T-cell (primary cell): ENCODE measurements at places on chromosomes 4 and X.
A peak's percentile ranks its signal among the peaks of the same experiment; 100 is the strongest.

DNA sequence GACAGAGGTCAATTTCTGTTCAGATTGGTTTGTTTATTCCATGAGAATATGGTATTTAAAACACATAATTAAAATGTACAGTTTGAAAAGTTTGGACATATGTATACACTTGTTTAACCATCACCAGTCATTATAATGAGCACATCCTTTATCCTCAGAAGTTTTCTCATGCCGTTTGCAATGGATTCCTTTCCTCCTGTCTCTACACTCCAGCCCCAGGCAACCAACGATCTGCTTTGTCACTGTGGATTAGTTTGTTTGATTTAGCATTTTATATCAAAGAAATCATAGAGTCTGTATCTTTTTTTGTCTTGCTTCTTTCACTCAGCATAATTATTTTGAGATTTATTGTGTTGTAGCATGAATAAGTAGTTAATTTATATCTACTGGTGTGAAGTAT lies 243.0 kb upstream of the TRAM1L1 start:
- no peaks in the 10 kb centered on the region for H3K4me1 ChIP-seq
- DNase-seq = no peak
- no peaks in the 10 kb centered on the region for H3K36me3 ChIP-seq
- no peak overlapping the region for H3K4me3 ChIP-seq
- H3K27ac ChIP-seq = no peak overlapping the region

GRCh38 chr4:174538123-174538875 lies 16.0 kb upstream of the HPGD start:
- H3K36me3 ChIP-seq = no peaks in the 10 kb centered on the region
- H3K4me1 ChIP-seq = no peaks in the 10 kb centered on the region
- no peak overlapping the region for H3K27ac ChIP-seq
- DNase-seq = no peak

- no peaks in the 10 kb centered on the region for H3K4me1 ChIP-seq
- H3K36me3 ChIP-seq = no peaks in the 10 kb centered on the region
- no peak for DNase-seq
- peak overlapping the region; percentile 49 for H3K4me3 ChIP-seq
- H3K27me3 ChIP-seq = peaks cover 27% of the 10 kb centered on the region
- no peak overlapping the region for H3K27ac ChIP-seq
These were observed 276.6 kb downstream of the BCOR start for GRCh38 chrX:39820938-39821708.

- no peak overlapping the region for H3K27ac ChIP-seq
- no peak overlapping the region for H3K4me3 ChIP-seq
- no peaks in the 10 kb centered on the region for H3K36me3 ChIP-seq
- peaks cover 16% of the 10 kb centered on the region for H3K27me3 ChIP-seq
- H3K4me1 ChIP-seq = no peaks in the 10 kb centered on the region
- DNase-seq = no peak
These were observed 14.5 kb downstream of the FHDC1 start for GRCh38 chr4:152950402-152951274.

- H3K27ac ChIP-seq = no peak overlapping the region
- no peaks in the 10 kb centered on the region for H3K27me3 ChIP-seq
- H3K4me3 ChIP-seq = no peak overlapping the region
These were observed 83.7 kb downstream of the NAT8L start for GRCh38 chr4:2142630-2143427.

DNA sequence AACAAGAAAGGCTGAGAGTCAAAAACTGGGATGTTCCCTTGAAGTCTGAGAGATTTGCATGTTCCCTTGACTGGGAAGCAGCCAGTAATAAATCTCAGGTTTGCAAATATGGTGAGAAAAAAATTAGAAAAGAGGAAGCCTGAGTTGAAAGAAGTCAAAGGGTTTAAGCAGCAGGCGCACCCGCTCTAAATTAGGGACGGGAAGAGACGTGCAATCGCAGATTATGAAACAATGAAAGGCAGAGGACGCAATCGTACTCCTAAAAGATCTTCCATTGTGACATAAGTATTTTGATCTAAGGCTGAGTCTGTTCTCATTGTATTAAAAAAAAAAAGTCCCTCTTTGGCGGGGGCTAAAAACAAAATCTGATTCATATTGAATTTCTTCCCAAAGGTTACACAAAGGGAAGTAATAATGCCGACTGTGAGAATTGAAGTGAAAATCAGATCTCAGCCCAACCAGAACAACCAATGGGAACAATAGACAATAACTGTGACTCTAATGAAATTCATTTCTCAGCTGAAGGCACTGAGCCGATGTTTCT lies 28.2 kb downstream of the SAT1 start:
- H3K27me3 ChIP-seq = no peaks in the 10 kb centered on the region
- H3K36me3 ChIP-seq = no peaks in the 10 kb centered on the region
- DNase-seq = no peak
- no peak overlapping the region for H3K27ac ChIP-seq

- no peaks in the 10 kb centered on the region for H3K4me1 ChIP-seq
- H3K4me3 ChIP-seq = no peak overlapping the region
- no peak for DNase-seq
- no peak overlapping the region for H3K27ac ChIP-seq
- no peaks in the 10 kb centered on the region for H3K36me3 ChIP-seq
These were observed 599.6 kb upstream of the KLHL4 start for GRCh38 chrX:86917959-86918358.

- no peak overlapping the region for H3K27ac ChIP-seq
- H3K4me3 ChIP-seq = no peak overlapping the region
- DNase-seq = no peak
- H3K27me3 ChIP-seq = no peaks in the 10 kb centered on the region
- H3K4me1 ChIP-seq = no peaks in the 10 kb centered on the region
- no peaks in the 10 kb centered on the region for H3K36me3 ChIP-seq
These were observed 237.4 kb downstream of the SPANXN1 start for GRCh38 chrX:145484740-145485139.

DNA sequence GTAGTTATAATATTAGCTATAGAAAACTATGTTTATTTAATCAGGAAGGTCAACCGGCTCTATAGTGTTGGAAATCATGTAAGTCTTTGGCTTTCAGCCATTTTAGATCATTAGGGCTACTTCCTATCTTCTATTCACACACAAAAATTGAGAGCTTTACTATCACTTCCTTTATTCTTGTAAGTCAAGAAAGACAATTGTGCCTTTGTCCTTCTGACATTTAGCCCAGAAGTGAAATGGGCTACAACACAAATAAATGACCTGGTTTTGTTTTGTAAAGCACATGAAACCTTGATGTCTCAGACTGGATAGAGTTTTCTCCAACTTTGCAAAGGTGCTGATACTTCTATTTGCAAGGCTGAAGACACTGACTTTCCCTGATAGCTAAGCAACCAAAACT lies 122.4 kb upstream of the ACSL4 start:
- no peaks in the 10 kb centered on the region for H3K27me3 ChIP-seq
- no peaks in the 10 kb centered on the region for H3K36me3 ChIP-seq
- H3K4me1 ChIP-seq = no peaks in the 10 kb centered on the region
- no peak overlapping the region for H3K4me3 ChIP-seq
- no peak for DNase-seq

- H3K36me3 ChIP-seq = no peaks in the 10 kb centered on the region
- H3K4me3 ChIP-seq = no peak overlapping the region
- H3K4me1 ChIP-seq = peaks cover 41% of the 10 kb centered on the region
- no peaks in the 10 kb centered on the region for H3K27me3 ChIP-seq
- no peak for DNase-seq
- peak overlapping the region; percentile 47 for H3K27ac ChIP-seq
These were observed 4.8 kb upstream of the KIAA0232 start for GRCh38 chr4:6777636-6778281.

- H3K4me3 ChIP-seq = no peak overlapping the region
- no peaks in the 10 kb centered on the region for H3K36me3 ChIP-seq
These were observed 54.5 kb downstream of the CAMK2D start for GRCh38 chr4:113707048-113707447.

- H3K4me3 ChIP-seq = no peak overlapping the region
- peaks cover 11% of the 10 kb centered on the region for H3K27me3 ChIP-seq
- H3K36me3 ChIP-seq = no peaks in the 10 kb centered on the region
- H3K27ac ChIP-seq = no peak overlapping the region
These were observed 61.8 kb downstream of the C4orf50 start for GRCh38 chr4:5956285-5957021.

- H3K27me3 ChIP-seq = no peaks in the 10 kb centered on the region
- no peak for DNase-seq
- no peak overlapping the region for H3K27ac ChIP-seq
- no peaks in the 10 kb centered on the region for H3K4me1 ChIP-seq
- no peak overlapping the region for H3K4me3 ChIP-seq
- H3K36me3 ChIP-seq = no peaks in the 10 kb centered on the region
These were observed 9.4 kb downstream of the INTU start for GRCh38 chr4:127642169-127642568.

DNA sequence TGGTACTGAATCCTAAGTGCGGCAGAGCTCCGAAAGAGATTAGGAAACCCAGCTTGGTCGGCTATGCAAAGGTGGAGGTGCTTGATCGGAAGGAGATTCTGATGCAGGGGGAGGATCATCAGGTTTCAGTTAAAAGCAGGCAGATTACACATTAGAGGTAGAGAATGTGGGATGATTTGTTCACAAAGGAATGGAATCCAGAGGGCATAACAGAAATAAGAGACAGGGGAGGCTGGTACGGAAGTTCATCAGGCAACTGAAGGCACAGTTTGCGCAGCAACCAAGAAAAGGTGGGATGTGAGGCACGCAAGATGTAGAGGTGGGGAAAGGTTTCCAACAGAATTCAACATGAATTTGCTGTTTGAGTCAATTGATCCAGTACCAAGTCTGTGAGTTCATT lies 424 bp upstream of the ZNF330 start:
- H3K4me1 ChIP-seq = peaks cover 17% of the 10 kb centered on the region
- DNase-seq = no peak
- peak overlapping the region; percentile 99 for H3K4me3 ChIP-seq
- H3K27me3 ChIP-seq = no peaks in the 10 kb centered on the region

GRCh38 chr4:108820492-108821350 lies 57.9 kb upstream of the ETNPPL start:
- H3K27me3 ChIP-seq = no peaks in the 10 kb centered on the region
- no peak overlapping the region for H3K27ac ChIP-seq
- no peaks in the 10 kb centered on the region for H3K4me1 ChIP-seq
- no peak overlapping the region for H3K4me3 ChIP-seq

DNA sequence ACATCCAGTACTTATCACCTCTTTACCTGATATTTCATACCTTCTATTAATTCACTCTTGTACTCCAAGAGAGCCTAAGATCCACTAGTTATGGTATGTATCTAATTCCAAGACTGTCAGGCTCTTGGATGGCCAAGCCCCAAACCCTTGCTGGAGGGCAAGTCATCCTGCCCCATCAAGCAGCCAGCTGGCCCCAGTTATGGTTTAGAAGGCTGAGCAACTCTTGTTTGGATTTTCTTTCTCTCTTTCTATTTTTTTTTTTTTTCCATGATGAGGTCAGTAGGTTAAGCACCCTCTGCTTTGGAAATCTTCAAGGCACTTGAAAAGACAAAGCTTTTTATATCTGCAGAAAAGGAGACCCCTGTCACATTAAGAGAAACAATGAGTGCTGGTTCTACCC lies 10.9 kb upstream of the FGF16 start:
- H3K4me1 ChIP-seq = no peaks in the 10 kb centered on the region
- no peak overlapping the region for H3K27ac ChIP-seq
- H3K36me3 ChIP-seq = no peaks in the 10 kb centered on the region
- DNase-seq = no peak
- H3K27me3 ChIP-seq = no peaks in the 10 kb centered on the region
- H3K4me3 ChIP-seq = no peak overlapping the region

DNA sequence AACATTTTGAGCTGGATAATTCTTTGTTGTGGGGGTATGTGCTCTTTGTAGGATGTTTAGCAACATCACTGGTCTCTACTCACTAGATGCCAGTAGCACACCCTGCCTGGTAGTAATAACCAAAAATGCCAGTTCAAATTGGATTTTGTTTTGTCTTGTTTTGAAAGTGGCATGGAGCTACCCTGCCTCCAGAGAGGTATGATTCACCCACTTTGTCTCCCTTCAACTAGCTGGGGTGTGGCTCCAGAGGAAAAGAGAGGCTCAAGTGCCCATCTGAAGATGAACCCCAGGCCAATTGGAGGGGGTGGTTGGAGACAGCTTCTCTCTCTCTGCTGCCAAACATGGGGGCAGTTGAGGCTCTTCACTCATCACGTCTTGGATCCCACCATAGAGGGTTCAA lies 34.5 kb downstream of the NIPAL1 start:
- H3K27ac ChIP-seq = no peak overlapping the region
- peaks cover 20% of the 10 kb centered on the region for H3K4me1 ChIP-seq
- H3K27me3 ChIP-seq = no peaks in the 10 kb centered on the region
- H3K36me3 ChIP-seq = no peaks in the 10 kb centered on the region
- no peak overlapping the region for H3K4me3 ChIP-seq
- DNase-seq = no peak

DNA sequence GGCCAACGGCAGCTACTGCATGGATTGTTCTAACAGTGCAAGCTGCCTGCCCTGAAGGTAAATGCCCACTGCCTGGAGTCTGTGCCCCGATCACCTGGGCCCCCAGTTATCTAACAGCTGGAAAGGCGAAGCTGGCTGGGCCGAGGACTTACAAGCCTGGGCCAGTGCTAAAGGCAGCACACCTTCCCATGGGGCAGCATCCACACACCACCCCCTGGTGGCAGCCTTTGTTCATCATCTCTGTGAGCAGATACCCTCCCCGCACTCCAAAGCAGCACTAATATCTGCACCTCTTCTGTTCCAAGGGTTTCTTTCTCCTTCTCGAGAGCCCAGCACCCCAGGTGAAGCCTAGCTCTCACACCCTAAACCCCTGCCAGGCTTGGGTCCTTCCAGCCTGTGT lies 7.6 kb downstream of the SLC2A9 start:
- no peak for DNase-seq
- H3K27me3 ChIP-seq = no peaks in the 10 kb centered on the region
- H3K27ac ChIP-seq = no peak overlapping the region
- no peak overlapping the region for H3K4me3 ChIP-seq
- no peaks in the 10 kb centered on the region for H3K36me3 ChIP-seq

- no peak overlapping the region for H3K27ac ChIP-seq
- peaks cover 5% of the 10 kb centered on the region for H3K4me1 ChIP-seq
- no peak overlapping the region for H3K4me3 ChIP-seq
These were observed 65.3 kb downstream of the CASP3 start for GRCh38 chr4:184583738-184584502.

DNA sequence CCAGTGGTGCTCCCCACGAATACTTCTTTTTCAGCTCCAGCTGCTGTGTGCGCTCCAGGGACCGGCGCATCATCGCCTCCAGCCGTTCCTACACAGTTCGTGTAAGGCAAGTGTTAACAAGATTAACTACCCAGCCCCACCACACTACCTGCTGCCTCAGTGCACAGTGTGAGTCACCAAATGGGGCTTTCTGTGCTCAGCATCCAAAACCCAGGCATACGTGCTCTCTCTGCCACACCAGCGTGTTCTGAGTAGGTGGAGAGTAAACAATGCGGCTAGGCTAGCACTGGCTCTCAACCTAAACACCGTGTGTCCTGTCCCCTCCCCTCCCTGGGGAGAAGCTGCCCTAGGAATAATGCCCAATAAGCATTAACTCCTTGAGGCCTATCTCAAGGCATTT lies 60.0 kb downstream of the MAP7D2 start:
- H3K27me3 ChIP-seq = no peaks in the 10 kb centered on the region
- H3K4me1 ChIP-seq = no peaks in the 10 kb centered on the region
- no peak for DNase-seq

GRCh38 chr4:137474711-137475301 lies 57.5 kb downstream of the PCDH18 start:
- DNase-seq = no peak
